ENCODE measurements at places on chromosomes 13 and 19.

DNA sequence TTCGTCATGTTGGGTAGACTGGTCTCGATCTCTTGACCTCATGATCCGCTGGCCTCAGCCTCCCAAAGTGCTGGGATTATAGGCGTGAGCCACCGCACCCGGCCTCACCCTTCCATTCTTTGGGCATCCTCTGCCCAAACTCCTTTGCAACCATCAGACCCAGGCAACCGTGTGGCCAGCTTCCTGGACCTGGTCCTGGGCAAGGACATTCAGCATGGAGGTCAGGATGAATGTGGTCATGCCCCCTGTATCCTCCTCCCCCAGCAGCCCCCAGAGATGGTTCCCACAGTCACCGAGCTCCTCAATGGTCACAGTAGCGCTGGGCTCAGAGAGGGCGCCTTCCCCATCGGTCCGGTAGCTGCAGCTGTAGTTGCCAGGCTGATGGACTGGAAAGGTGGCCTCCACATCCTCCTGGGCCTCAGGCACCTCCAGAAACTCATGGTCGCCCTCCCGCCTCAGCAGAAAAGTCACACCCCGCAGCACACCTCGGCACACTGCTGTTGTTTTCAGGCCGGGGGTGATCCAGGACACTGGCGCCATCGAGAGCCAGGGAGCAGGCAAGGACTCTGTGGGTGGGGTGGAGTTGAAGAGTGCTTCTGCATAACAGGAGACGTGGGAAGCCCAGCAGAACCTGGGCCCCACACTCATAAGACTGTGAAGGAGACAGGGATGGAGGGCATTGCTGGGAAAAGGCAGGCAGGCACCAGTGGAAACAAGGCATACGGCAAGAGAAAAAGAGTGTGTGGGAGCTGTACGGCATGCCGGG is 1.1 kb downstream of the A1BG start:
- no peak for DNase-seq

- DNase-seq: no peak
Measured at GRCh38 chr19:46915386-46915785, 54.6 kb downstream of the ARHGAP35 start.

DNA sequence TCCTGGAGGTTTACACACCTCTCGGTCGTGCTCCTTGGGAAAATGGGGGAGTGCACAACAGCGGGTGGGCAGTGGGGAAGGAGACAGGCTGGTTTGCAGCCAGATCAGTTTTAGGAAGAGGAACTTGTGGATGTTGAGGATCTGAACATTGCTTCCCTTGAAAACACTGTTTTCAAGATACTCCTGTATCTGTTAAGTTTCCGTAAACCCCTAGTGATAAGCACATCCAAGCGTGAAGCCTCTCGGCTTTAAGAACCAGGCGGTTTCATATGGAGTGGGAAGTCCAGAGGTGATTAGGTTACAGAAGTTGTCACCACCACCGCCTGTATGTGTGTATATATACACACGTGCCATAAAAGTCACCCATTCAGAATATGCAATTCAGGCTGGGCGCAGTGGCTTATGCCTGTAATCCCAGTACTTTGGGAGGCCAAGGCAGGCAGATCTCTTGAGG is 47.4 kb downstream of the SIPA1L3 start:
- no peak for DNase-seq

DNA sequence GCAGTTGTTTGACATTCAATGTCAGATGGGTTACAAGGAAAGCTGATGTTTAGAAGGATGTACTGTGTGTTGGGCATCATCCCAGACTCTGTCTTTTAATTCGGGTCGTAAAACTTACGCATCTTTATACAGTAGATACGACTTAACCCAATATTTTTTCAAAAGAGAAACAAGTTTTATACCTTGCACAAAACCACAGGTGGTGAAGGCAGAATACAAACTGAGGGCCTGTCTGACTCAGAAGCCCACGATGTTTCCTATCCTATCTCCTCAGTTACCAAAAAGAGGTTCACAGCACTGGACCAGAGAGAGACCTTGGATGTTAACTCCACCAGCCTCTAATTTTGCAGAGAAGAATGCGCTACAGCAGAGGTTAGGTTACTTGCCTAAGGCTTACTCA is 477.0 kb downstream of the FOXO1 start:
- no peak for DNase-seq

- DNase-seq: no peak
Measured at GRCh38 chr13:90627813-90628212, 719.7 kb upstream of the MIR17HG start.

DNA sequence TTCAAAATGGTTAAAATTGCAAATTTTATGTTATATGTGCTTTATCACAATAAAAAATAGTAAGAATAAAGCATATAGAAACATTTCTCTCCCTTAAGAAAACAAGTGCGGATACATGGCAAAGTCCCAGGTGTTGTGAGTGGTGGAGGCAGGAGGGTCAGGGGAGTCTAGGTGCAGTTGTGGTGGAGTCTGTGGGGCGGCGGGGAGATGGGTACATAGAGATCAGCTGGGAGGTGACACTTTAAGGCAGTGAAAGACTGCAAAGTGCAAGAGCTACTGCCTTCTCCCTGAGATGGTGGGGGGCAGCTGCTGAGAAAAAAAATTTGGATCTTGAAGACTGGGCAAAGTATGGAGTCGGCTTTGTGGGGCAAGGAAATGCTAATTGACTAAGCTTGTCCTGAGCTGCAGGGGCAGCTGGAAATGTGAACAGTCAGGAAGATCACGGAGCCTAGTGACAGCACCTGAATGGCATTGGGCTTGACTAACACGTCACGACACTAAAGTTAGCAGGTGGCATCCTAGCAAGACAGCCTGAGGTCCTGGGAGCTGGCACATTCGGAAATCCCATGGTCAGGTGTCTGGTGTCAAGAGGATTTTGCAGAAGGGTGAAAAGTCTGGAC is 72.9 kb upstream of the IRS2 start:
- DNase-seq: no peak

DNA sequence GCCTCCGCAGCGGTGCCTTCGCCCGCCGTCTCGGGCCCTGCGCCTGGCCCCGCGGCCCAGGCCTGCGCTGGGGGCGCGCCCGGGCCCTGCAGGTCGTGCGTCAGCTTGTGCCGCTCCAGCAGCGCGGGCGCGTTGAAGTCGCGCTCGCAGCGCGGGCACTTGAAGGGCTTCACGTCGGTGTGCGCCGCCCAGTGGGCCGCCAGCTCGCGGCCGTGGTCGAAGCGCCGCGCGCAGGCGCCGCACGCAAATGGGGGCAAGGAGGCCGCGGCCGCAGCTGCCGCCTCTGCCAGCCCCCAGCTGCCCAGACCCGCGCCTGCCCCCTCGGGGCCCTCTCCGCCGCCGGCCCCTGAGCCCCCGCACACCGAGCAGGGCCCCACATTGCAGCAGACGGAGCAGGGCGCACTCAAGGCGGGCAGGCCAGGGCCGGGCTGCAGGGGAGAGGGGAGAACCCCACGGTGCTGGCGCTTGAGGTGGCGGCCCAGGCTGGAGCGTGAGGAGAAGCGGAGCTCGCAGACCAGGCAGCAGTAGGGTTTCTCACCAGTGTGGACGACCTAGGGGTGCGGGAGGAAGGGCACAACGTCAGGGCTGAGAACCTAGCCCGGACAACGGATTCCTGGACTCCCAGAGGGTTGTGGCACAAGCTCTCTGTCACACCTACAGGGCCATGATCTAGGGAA is 6.1 kb downstream of the FIZ1 start:
- no peak for DNase-seq

GRCh38 chr13:105336706-105337576 is 1198.5 kb downstream of the EFNB2 start:
- peak; percentile 55 for DNase-seq

GRCh38 chr13:108993346-108993745 is 363.9 kb downstream of the MYO16 start:
- peak; percentile 23 for DNase-seq

- DNase-seq: no peak
Measured at GRCh38 chr13:112716841-112717520, 27.1 kb downstream of the ATP11A start.

Data from astrocyte (in vitro differentiated cells and primary cell).